ENCODE measurements at places on chromosomes 6 and 20.

GRCh38 chr6:152695372-152696045 lies 2.2 kb upstream of the MYCT1 start:
- DNase-seq: no peak

DNA sequence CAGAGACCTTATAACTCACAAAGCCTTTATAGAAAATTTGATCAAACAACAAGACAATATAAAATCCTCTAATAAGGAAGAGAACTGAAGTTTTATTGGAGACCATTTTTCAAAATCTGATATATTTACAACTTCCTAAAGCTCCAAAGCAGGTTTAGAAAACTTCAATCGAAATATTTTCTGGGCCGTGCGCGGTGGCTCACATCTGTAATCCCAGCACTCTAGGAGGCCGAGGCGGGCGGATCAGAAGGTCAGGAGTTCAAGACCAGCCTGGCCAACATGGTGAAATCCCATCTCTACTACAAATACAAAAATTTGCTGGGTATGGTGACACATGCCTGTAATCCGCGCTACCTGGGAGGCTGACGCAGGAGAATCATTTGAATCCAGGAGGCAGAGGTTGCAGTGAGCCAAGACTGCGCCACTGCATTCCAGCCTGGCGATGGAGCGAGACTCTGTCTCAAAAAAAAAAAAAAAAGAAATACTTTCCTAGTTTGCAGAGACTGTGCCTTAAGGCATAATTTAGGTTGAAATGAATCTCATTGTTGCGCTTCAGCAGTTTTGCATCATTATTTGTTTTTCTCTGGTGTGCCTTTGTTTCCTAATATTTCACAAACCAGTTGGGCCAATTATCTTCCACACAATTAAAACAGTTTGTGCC lies 60.6 kb upstream of the ASIP start:
- no peak for DNase-seq

- DNase-seq: no peak
These were observed 5.5 kb downstream of the DYNLT1 start for GRCh38 chr6:158639056-158639455.

DNA sequence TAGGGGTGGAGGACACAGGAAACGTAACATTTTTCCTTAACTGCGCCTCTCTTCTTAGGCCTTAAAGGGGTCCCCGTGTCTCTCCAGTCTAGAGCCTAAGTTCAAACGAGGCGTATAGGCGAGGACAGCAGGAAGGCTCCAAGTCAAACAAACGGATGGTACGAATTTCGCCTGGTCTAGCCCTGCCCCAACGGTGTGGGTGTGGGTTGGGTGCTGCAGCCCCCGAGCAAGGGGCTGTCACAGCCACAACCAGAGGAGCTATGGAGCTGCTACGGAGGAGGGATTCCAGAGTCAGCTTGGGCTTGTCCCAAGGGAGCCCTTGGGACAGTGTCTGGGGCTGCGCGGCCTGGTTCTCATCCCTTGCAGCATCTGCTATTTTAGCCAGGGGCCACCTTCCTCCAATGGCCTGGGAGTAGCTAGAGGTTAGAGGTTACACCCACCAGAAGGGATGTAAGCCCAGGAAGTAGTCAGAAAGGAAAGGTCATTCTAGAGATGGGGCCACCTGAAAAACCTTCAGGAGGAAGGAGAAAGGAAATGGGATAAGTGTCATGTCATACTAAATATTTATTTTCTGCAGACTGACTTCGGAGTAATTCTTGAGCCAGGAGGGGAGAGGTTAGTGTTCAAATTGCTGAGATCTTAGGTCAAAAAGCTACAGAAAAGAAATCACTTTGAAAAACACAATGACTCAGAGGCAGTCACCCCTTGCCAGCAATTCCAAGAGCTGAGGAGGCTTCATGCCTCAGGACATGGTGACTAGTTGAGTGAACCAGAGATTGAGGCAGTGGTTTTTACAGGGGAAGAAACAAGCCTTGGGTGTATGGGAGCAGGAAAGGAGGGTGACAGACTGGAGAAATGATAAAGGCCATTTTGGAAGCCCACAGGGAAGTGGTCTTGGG lies 21.7 kb downstream of the VPS52 start:
- no peak for DNase-seq

DNA sequence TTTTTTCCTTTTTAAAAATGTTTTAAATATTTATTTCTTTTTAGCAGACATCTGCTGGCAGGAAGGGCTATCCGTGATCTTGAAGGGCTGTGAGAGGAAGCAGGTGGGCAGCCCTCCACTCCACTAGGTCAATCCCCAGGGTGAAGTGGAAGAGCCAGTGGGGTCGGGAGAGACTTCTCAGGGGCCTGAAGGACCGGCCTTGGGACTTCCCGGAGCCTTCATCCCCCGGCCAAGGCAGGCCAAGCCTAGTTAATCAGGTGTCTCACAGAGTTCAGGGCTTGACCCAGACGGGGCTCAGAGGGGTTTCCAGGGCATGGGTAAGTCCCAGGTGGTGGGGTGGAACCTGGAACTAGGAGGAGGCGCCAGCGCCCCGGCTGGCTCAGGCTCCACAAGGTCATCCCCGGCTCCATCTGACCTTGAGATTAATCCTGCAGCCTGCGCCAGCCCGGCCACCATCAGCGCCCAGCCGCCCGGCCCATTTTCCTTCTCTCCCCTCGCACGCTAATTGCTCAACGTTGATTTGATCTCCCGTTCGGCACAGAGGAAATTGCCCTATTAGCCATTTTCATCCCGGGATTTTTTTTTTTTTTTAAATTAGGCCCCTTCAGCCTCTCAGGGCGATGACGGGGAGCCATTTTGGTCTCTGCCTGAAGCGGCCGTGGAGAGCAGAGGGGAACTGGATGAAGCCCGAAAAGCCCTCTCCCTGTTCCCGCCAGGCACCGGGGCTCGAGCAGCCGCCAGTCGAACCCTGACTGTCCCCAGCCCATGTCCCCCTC lies 44.4 kb downstream of the MDFI start:
- peak; percentile 22 for DNase-seq

DNA sequence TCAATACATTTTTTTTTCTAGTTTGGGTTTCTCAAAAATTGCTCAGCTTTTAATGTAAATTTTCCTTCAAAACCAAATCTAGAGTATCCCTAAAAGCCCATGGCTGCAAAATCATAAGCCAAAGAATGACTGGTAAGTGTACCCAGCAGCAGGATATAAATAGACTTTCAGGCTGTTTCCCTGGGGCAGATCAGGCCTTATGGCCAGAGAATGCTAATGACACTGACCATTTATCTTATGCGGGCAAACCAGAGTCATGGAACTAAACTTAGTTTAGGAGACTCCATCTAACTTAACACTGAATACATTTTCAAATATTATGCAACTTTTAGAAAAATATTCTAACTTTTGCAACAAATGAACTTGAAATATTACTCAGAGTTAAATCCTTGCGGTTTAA lies 7.4 kb downstream of the OSER1 start:
- no peak for DNase-seq

DNA sequence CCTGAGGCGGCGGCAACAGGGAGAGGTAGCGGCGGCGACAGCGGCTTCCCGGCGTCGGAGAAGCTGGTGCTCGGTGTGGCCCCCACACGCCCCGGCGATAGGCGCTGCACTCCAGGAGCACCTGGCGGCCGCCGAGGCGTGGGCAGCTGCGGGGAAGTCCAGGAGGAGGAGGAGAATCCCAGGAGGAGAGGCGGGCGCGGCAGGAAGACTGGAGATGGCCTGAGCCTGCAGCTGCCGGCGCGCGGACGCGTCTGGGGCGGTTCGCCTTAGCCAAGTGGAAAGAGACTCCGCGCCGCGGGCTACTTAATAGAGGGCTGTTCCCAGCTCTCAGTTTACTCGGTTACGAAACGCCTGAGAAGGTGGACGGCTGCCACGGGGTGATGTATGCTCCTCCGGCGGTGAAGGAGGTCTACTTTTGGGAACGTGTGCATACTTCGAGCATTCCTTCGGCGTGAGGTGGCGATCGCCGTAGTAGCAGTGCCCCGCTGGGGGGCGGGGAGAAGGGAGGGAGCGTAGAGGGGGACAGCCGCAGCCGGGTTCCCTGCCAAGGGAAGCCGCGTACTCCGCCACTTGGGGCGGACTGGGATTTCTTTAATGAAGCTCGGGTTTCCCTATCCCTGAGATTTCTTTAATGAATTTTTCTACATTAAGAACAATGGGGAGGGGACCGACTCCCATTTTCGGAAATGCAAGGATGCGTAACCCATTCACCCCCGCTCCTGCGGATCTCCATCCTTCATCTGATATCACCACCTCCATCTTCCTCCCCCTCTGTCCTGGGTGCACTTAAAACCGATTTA lies at the start of gene COL12A1:
Gene COL12A1 (minus strand): TSS at position 278 of the 800 bp plus-strand sequence. CDS start 3,261 bp downstream, outside the sequence.
- no peak for DNase-seq

- no peak for DNase-seq
These were observed 178.2 kb upstream of the CST7 start for GRCh38 chr20:24770628-24771541.

- DNase-seq: no peak
These were observed 46.7 kb downstream of the CD2AP start for GRCh38 chr6:47524136-47524845.

DNA sequence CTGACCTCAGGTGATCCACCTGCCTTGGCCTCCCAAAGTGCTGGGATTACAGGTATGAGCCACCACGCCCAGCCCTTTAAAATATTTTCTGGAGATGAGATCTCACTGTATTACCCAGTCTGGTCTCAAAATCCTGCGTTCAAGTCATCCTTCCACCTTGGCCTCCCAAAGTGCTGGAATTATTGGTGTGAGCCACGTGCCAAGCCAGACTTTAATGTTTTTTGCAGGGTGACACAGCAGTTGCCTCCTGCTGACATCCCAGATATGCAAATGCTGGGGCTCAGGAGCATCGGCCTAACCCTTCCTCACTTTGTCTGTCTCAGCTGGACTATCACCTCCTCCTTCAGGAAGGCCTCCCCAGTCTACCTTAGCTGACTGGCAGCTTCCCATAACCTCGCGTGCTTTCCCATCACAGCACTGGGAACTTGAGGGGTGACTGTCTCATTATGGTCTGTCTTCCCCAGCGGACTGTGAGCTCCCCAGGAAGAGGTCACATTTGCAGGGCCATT lies 14.3 kb upstream of the ID1 start:
- no peak for DNase-seq

GRCh38 chr20:3932681-3933080 lies 43.5 kb downstream of the PANK2 start:
- DNase-seq: no peak

- no peak for DNase-seq
These were observed 106.9 kb downstream of the FAM50B start for GRCh38 chr6:3956054-3956453.

GRCh38 chr20:48605364-48606171 lies 222.2 kb downstream of the PREX1 start:
- no peak for DNase-seq

- DNase-seq: no peak
These were observed 100.3 kb downstream of the GMPR start for GRCh38 chr6:16338577-16339264.

DNA sequence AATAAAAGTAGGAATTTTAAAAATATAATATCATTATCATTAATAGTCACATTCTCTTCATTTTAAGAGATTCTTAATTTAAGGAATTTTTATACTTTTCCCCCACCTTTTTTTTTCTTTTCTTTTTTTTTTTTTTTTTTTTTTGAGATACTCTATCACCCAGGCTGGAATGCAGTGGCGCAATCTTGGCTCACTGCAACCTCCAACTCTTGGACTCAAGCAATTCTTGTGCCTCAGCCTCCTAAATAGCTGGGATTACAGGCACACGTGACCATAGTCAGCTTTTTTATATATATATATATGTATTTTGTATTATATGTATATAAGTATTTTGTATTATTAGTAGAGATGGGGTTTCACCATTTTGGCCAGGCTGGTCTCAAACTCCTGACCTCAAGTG lies 457.7 kb downstream of the CDKAL1 start:
- DNase-seq: no peak

- no peak for DNase-seq
These were observed 215.4 kb downstream of the RFPL4B start for GRCh38 chr6:112562301-112563231.

DNA sequence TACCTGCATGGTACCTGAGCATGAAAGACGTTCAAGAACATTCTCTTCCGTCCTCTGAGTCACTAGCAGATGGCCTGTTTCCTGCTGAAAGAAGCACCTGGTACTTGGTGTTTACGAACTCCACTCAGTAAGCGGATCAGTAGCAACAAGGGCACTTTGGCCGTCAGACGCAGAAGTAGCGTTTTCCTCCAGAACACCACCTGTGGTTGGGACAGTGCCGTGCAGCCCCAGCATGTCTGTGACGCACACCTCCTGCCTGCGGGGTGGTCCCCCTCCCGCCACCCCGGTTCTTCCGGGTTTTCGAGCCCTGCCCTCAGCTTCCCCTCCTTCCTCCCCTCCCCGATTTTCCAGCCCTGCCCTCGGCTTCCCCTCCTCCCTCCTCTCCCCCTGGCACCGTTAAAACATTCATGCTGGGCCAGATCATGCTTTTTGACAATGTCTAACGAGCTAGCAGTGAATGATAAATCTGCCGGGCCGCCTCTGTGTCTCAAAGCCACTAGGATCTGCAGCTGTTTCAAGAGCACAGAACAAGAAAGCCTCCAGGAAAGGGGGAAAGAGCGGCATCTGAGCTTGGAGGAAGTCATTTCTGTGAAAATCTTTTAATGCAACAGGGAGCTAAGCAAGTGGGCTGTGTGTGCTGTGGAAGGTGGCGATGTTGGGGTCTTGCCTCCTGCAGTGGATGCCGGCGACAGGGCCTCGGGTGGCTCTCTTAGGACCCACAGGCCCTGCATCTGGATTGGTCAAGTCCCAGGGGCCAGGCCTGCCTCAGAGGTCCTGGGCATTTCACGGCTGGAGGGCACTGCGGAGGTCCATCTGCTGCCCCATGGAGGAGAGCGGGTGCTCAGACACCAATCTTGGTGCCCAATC lies 207.9 kb downstream of the ERMARD start:
- DNase-seq: peak; percentile 43

GRCh38 chr20:14732343-14732742 lies 394.9 kb upstream of the FLRT3 start:
- DNase-seq: no peak
